ENCODE measurements at places on chromosomes 6 and 20.
A peak's percentile ranks its signal among the peaks of the same experiment; 100 is the strongest.

GRCh38 chr6:168130697-168131371, 51.8 kb upstream of the FRMD1 start:
- no peak for DNase-seq

DNA sequence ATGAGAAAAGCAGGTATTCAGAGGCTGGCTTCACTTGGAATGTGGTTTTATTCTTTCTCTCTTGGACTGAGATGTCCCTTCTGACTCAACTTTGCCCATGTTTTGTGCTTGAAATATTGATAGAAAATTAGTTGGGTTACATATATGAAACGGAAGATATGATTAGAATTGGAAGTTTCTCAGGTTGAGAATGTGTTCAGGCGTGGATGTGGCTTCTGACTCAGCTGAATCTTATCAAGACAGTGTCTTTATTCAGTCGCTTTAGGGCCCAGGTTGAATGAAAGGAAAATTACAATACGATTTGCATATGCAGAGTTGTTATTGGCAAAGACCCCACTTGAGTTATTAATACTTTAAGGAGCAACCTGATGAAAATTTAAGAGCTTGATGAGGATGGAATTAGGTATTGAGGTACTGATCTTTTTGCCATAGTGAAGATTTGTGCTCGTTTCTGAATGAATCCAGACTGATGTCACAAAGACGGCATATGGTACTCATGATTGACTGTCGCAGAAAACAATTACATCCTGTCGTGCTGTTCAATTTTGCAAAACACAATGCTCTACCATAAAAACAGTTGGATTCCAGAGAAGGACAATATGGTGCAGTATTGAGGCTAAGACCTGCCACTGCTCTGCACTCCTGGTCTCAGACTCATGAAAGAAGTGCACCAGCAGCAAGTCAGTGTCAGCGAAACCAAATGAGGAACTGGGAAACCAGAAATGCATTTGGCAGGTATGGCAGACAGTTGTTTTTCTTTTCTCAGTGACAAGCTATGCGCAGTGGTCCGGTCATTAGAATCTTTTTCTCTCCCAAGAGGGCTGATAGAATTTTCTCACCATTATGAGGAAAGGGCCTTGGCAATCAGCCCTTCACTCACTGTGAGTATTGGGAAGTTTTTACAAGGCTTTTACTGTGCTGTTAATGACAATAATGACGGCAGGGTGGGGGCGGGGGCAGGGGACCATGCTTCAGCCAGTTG, 158.3 kb downstream of the DOK5 start:
- DNase-seq = peak; percentile 3

DNA sequence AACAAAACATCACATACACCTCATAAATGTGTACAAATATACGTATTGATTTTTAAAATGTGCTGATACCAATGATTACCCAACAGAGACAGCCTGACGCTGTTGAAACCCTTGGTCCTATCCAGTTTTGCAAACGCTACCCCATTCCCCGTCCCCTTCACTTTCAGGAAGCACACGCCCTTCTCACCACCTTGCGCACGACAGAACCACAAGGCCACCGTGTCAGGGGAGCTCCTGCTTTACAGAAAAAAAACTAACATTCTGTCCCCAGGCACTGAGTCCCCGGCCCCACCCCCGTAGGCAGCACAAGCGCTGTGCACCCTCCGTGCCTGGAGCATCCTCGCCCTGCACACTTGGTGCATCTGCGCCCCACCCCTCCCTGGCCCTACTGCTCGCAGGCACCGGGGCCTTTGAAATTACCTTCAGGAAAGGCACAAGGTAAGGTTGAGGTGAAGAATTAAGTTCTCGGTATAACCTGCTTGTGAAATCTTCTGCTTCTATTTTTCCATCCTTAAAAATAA, 58.5 kb downstream of the TAF4 start:
- DNase-seq = no peak

DNA sequence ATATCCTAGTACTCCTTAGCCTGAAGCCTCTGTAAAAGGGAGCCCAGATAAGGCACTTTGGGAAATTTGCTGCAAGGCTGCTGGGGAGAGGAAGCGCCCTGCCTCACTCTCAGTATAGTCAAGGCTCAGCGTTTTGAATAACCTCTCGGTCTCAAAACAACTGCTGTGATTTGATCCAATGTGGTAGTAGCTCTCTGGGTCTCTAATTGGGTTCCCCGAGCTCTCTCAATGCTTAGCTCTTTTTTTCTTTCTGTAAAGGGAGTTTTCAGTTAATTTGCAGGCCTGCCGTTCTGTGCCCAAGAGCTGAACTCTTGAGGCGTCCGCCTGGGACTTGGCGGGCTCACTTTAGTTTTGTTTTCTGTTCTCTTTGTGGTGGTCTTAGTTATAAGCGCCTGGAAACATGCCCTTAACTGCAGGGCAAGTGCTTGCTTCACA, 41.2 kb downstream of the ZHX3 start:
- no peak for DNase-seq

GRCh38 chr6:1616701-1617463, 7.2 kb downstream of the FOXC1 start:
- DNase-seq = no peak
